Progenitor cell of endocrine pancreas (in vitro differentiated cells): ENCODE measurements at places on chromosomes 11 and 22. TPM values are rescaled to one million over a fixed set of nuclear protein-coding genes. Genes with fewer than 3 reads are reported as not detected.
A peak's percentile ranks its signal among the peaks of the same experiment; 100 is the strongest.

- peaks cover 16% of the 10 kb centered on the region for H3K4me1 ChIP-seq
- peak overlapping the region; percentile 96 for H3K27ac ChIP-seq
- peak overlapping the region; percentile 83 for H3K4me3 ChIP-seq
- peaks cover 2% of the 10 kb centered on the region for H3K27me3 ChIP-seq
- peaks cover 1% of the 10 kb centered on the region for H3K36me3 ChIP-seq
Measured at GRCh38 chr22:45503050-45503815, 550 bp downstream of the FBLN1 start.

Gene SESN3
- 79.7 and 80.2 TPM in 2 replicates for total RNA-seq

DNA sequence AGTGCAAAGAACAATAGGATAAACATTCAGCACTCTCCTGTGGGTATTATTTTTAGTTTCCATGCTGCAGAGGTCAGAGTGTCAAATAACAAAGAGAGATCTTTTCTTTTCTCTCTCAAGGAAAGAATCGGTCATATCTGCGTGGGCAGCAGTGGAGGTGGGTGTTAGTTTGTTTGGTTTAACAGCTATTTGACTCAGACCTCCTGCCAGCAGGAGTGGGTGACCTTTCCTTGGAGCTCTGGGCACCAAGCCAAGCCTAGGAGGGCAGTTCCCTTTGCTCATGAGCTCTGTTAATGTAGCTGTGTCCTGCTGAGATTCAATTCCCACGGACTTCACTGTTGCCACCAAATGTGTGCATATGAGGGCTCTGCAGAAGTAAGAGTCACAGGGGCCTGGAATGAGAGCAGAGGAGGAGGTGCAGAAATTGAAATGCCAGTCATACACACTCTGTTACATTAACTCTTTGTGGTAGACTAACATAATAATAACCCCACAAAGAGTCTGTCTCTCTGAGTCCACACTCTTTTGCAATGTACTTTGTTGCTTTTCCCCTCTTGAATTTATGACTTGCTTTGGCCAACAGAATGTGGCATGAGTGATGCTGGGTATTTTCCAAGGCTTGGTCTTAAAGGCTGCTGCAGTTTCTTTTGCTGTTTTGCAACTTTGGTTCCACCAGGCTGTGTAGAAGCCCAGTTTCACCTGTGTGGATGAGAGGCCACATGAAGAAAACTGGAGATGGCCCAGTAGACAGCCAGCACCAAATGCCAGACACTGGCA lies 76.0 kb upstream of the GRK3 start:
- peaks cover 25% of the 10 kb centered on the region for H3K36me3 ChIP-seq
- H3K27ac ChIP-seq, result no peak overlapping the region
- no peaks in the 10 kb centered on the region for H3K4me1 ChIP-seq
- H3K27me3 ChIP-seq, result no peaks in the 10 kb centered on the region
- H3K4me3 ChIP-seq, result no peak overlapping the region

- H3K27me3 ChIP-seq, result peaks cover 26% of the 10 kb centered on the region
- H3K4me3 ChIP-seq, result no peak overlapping the region
- DNase-seq, result no peak
- no peaks in the 10 kb centered on the region for H3K36me3 ChIP-seq
Measured at GRCh38 chr11:124917115-124917637, 1.9 kb upstream of the HEPN1 start.
